Stimulated activated CD8-positive, alpha-beta memory T cell treated with anti-CD3 and anti-CD28 coated beads, Interleukin-2, amount 100 ng/mL, for 48 hours (primary cell): ENCODE measurements at places on chromosomes 16 and 17.

DNA sequence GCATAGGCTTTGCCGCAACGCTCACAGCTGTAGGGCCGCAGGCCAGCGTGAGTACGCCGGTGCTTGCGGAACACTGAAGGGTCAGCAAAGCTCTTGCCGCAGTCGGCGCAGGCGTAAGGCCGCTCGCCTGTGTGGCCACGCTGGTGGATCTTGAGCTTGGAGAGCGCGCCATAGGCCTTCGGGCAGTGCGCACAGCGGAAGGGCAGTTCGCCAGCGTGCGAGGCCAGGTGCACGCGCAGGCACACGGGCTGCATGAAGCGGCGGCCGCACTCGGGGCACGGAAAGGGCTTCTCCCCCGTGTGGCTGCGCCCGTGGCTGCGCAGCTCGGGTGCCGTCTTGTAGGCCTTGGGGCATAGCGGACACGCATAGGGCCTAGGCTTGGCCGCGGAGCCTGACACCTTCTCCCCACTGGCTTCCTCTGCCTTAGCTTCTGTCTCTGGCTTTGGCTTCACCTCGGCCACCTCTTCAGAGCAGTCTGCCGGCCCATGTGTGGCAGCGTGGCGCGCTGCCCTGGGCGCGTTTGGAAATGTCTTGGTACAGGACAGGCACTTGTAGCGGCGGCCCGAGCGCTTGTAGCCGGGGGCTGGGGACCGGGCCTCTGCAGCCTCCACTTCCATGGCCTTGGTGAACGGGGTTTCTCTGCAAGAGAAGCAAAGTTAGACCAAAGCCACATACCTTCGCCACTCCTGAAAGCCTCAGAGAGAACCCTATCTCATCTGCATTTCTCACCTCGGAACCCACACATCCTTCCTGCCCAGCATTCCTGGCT, 10.0 kb downstream of the ZNF668 start:
- no peak for DNase-seq

- no peak for DNase-seq
Observed at GRCh38 chr16:14186795-14187221, 115.7 kb downstream of the MRTFB start.

DNA sequence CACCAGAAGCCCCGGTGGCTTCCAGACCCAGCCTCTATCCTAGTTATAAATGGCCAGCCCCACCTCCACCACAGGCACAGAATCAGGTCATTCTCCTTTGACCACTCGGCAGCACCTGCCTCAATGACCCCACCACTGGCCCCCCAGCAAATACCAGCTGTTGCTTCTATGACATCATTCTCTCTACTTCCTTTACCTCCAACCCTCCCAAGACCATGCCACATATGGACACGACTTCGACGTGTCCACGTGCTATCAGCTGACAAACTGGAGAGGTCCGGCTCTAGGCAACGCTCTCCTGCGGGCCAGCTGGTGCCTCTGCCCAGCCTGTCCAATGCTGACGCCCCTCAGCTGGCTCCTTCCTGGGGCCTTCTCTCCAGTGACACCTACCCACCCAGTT, 5.9 kb downstream of the ALYREF start:
- DNase-seq = no peak

DNA sequence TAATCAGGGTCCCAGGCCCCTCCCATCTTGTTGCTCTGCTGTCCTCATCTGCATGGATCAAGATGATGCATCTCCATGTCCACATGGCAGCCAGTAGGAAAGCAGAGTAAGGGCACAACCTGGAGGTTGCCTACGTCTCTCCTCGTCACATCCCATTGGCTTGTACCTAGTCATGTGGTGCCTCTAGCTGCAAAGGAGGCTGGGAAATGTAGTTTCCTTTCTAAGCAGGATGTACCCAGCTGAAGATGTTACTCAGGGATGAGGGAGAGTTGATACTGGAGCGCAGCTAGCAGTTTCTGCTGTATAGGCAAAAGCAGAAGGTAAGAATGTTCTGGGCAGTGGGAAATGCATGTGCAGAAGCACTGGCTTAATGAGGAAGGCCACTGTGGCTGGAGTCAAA, 20.8 kb downstream of the ABCC1 start:
- DNase-seq = no peak

GRCh38 chr17:19319771-19320505, 42.6 kb downstream of the B9D1 start:
- DNase-seq = no peak

DNA sequence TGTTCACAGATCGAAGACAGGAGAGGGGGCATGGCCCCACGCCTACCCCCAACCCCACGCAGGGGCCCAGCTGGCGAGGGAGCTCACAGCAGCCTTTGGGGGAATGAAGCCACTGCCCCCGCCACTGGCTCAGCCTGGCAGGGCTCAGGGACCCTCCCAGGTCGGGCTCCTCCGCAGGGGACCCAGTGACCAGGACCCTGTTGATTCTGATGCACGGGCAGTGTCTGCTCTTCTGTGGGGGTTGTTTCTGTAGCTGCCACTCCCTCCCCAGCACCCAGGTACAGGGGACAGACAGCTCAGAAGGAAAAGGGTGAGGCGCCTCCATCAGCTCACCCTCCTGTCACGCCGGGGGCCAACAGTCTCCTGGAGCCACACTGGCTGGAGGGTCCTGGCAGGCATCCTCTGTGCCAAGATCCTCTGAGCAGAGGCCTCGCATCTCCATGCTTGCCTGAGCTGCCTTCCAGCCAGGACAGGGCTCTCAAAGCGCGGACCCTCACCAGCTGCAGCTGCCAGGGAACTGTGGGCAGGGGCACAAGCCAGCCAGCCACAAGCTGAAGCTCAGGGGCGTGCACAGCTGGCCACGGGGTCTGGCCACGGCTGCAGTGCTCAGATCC, 49.1 kb downstream of the ZNF778 start:
- DNase-seq = no peak

- no peak for DNase-seq
Observed at GRCh38 chr16:67116388-67117311, 6.9 kb downstream of the PHAF1 start.
